ENCODE measurements at places on chromosomes 5 and 9.

- DNase-seq, result peak; percentile 36
Measured at GRCh38 chr5:180470966-180471582, 23.1 kb upstream of the CNOT6 start.

GRCh38 chr5:137666901-137667300 lies 69.0 kb downstream of the KLHL3 start:
- no peak for DNase-seq

DNA sequence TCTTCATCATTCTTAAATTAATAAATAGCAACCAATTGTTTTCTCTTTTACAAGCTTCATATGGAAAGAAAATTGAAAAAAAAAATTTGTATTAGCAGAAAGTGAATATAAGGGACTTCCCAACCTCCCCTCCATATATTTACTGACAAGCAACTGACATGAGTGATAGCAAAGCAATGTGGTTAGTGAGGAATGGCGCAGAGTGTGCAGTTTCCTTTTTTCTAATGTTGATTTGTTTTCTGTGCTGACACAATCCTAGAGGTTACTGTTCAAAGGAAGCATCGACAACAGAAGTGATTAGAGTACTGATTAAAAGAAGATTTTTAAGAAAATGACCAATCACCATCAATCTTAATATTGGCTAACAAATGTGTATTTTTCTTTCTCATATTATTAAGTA lies 1.7 kb upstream of the PTGER4 start:
- no peak for DNase-seq

DNA sequence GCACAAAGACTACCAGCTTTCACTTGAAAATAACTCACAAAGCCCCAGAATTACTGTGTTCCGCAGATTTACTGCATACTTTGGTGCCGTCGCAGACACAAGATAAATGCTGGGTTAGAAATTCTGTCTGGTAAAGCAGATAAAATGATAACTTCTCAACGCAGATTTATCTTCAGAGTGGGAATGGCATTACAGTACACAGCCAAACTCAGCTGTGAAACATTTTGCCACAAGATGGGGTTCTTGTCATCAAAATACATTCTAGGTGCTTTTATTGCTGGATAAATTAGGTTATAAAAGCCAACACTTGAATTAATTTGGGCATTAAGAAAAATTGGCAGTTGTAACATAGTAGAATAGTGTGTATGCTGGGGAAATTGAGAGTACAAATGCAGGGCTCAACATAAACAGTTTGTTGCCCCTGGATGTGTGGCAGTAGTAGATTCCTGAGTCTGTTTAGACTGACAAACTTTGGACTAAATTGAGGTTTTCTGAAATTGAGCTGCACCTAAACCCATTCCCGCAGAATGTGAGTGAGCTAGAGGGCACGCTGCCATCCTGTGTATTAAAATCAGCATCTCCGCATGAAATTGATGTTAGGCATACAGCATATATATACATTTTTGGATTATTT lies 61.1 kb downstream of the LMNB1 start:
- DNase-seq, result no peak

GRCh38 chr5:61020415-61020814 lies 75.4 kb downstream of the NDUFAF2 start:
- no peak for DNase-seq

DNA sequence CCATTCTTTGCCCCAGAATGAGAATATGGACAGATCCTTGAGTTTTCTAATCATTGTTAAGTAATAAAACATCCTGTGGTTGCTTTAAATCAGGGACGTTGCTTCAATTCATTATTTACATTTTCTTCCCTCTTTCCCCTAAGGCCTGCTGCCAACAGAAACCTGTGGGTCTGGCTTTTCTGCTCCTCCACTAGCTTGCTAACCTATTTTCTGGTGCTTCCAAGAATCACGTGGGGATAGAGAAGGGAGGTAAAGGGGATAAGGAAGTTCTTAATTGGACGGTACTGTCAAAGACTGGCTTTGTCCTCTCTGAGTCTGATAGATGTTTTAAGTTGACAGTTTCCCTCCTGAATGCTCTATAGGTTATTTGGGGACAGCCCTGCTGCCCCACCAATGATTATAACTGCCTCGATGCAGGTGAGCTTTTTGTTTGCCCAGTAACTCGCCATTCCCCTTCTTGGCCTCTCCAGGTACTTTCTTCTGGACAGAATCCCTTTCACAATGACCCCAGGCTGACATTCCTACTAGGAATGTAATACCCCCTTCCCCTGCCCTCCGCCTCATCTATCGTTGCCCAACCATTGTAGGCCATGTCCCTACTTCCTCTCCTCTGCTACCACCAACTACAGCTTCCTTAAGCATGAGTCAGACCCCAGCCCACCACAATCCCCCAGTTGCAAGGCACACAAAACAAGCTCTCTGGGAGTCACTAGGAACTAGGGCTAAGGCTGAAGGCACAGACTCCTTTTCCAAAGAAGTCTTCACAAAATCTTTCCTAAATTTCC lies 19.9 kb upstream of the CPEB4 start:
- DNase-seq, result no peak
